ENCODE measurements at places on chromosomes 13 and 19.

GRCh38 chr13:112444416-112445399 is 68.6 kb downstream of the SPACA7 start:
- DNase-seq, result no peak

GRCh38 chr19:17496337-17496997 is 15.0 kb upstream of the PGLS start:
- peak; percentile 94 for DNase-seq

DNA sequence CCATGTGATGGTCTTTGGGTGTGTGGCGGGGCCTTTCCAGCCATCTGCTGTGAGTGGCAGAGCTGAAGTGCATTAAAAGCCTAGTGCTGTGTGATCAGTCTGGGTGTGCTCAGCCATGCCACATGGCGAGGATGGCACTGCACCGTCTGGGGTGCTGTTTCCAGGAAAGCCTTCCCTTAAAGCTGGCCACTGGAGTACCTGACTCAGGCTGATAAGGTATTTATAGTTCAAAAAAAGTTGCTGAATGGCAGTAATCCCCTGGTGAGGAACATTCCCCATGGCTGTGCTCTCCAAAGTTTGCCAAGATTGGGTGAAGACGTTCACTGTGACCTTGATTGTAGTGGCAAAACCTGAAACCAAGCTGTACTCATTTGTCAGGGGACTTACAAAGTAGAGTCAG is 6.0 kb downstream of the GPI start:
- DNase-seq, result no peak

GRCh38 chr19:54644056-54644455 is 13.8 kb downstream of the LILRB1 start:
- no peak for DNase-seq

DNA sequence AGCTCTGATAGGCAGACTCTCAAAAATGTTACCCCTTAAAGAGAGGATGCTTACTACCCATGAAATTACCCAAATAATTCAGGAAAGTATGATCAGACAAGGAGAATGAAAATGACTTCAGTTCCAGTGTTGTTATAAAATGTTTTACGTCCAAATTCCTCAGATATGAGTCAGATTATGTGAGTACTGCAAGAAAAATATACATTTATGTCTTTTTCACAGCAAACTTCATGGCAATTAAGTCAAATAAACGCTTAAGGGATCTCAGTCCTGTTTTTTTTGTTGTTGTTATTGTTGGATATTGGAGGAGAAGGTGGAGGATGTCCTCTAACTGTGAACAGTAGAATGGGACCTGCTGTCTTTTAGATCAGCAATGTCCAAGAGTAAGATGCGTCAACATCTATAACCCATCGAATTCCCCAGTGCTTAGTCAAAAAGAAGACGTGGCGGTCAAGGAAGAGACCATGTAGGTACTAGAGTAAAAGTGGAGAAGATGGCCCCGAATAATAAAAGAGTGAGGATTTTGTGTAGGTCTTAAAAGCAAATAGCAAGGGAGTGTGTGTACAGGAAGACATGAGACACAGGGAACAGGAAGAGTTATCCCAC is 215.4 kb upstream of the IRS2 start:
- no peak for DNase-seq

DNA sequence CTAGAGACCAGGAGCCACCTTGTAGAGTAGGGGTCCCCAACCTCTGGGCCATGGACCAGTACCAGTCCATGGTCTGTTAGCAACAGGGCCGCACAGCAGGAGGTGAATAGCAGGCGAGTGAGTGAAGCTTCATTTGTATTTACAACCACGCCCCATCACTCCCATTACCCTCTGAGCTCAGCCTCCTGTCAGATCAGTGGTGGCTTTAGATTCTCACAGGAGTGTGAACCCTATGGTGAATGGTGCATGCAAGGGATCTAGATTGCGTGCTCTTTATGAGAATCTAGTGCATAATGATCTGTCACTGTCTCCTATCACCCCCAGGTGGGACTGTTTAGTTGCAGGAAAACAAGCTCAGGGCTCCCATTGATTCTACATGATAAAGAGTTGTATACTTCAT is 303.6 kb downstream of the KCNRG start:
- DNase-seq, result peak; percentile 20

DNA sequence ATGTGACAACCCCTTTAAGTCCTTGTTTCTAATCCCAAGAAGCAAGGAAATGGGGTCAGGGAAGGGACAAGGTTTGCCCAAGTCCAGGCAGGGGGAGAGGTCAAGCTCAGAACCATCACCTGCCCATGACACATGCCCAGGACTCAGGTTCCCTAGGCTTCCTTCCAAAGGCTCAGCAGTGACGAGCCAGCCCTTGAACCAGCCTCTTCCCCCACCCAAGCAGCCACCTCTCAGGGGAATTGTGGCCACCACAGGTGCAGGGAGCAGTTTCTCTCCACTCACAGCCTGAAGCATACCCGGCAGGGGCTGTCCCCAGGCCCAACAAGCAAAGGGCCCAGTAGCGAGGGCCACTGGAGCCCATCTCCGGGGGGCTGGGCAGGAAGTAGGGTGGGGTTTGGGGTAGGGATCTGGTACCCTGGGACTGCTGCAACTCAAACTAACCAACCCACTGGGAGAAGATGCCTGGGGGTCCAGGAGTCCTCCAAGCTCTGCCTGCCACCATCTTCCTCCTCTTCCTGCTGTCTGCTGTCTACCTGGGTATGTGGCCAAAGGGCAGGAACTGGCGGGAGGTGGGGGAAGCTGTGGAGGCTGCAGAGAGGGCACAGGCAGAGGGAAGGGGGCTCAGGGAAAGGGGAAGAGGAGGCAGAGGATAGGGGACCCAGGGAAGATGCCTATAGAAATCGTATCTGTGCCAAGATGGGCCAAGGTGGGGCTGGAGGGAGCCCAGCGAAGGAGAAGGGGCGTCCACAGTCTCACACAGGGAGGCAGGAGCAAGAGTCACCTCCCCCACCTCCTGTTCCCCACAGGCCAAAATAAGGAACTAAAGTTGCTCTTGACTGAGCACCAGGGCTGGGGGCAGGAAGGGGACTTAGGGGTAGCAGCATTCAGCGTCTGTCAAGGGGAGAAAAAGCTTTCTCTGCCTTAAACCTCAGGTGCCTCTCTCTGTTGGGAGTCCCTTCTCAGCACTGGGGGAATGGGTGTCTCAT is at the start of gene CD79A:
Gene CD79A (plus strand): TSS at position 433 of the 986 bp plus-strand sequence. CDS start 26 bp downstream, at position 459.
- DNase-seq, result no peak

DNA sequence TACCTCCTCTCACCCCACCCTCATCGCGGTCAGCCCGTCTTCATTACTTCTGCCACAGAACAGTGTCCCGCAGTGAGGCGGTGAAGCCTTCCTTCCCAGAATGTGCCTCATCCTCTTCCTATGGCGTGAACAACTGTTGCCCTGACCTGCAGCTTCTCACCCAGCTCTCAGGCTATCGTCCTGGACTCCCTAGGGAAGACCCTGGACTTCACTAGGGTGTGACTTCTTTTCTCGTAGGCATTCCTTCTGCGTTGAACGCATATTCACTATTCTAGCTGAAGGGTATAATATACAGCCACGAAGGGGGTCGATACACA is 982 bp downstream of the ZNF865 start:
- DNase-seq, result no peak

GRCh38 chr19:57099199-57099661 is 20.6 kb upstream of the USP29 start:
- DNase-seq, result peak; percentile 78

DNA sequence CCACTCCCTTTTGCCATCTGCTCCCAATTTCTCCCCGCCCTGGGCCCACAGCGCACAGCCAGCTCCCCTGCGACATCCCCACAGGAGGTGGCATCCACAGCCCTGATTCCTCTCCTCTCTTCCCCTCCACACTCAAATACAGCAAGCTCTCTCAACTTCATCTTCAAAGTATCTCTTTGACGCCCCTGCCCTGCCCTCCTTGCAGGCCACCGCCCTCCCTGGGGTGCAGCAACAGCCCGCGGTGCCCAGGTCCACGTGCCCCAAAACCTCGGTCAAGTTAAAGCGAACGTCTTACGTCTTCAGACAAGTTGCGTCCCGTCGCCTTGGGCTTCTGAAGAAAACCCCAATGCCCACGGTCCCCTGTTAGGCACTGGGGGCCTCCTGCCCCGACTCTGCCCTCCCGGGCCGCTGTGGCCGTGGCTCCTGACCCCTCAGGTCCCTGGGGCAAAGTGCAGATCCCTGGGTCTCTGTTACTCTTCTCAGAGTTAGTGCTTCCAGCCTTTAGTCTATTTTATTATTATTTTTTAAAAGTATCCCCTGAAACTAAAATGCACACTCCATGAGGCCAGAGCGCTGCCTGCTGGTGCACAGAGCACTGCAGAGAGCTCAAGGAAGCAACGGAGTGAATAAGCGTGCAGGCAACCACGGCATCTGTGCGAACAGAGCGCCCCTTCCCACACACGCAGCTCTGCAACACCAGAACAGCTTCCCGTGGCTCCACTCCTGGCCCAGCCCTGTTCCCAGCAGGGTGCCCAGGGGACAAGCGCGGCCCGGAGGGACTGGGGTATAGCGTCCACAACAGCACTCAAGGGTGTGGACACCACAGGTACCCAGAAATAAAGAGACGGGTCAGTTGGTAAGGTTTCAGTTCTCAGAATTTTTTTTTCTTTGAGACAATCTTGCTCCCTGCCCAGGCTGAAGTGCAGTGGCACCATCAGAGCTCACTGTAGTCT is 26.4 kb downstream of the IL17D start:
- no peak for DNase-seq

DNA sequence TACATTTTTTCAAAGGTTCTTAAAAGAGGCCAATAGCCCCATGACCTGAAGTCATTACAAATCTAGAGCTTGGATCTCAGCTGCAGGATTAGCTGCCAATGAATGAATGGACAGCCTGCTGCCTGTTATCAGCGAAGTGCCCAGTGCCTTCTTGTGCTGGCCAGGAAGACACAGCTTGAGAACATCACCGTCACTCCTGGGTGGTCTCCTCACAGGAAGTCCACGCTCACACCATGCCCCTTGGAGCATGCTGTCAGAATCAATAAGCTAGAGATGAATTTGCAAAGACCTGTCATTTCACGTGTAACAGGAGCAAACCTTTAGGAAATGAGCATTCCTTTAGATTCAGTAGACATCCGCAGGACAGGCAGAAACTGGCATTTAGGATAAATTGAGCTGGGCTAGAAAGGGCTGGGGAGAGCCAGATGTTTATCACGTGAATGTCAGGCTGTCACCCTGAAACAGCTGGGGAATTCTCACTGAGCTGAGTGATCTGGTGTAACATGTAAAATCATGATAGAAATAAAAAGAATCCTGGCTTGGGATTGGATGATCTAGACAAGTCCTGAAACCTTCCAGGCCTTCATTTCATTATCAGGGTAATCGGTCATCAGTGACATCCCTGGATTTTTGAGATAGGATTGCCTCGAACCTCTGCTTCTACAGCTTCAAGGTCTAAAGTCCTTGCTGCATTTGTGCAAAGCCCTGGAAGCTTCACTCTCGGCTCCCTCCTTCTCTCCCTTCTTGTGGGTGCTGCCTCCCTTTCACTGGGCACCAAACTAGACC is 49.9 kb upstream of the MEDAG start:
- DNase-seq, result no peak

DNA sequence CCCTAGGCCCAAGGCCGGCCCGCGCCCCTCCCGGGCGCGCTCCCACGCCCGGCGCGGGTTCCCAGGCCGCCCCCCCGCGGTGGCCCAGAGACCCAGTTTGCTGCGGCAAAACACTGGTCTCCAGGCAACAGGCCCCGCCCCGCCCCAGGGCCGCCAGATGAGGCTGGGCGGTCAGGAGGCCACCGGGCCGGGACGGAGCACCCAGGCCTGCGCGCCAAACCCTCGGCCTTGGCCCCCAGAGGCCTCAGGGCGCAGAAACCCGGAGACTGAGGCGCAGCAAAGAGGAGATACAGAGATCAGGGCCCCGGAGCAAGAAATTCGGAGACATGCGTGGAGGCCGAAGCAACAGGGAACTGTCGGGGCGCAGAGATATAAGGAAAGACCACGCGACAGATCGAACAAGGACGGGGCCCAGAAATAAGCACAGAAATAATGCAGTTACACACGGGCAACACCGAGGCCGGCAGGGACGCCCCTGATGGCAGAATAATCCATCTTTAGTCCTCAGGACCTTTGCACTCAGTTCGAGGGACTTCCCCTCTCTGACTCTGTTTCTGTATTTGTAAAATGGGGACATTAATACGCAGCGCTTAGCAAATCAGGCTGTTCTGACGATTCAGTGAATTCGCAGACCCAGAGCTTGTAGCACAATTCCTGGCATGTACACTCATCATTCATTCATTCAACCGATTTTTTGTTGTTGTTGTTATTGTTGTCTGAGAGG is 20.8 kb upstream of the ERCC1 start:
- DNase-seq, result peak; percentile 91
